Adrenal gland (tissue), 19 donors: ENCODE measurements at places on chromosomes 13 and 19. TPM values are rescaled to one million over a fixed set of nuclear protein-coding genes. Genes with fewer than 3 reads are reported as not detected.

- H3K4me3 ChIP-seq = no peak overlapping the region
- H3K27me3 ChIP-seq = no peaks in the 10 kb centered on the region
- H3K27ac ChIP-seq = no peak overlapping the region
- no peak for DNase-seq
Measured at GRCh38 chr13:111911754-111912452, 155.0 kb upstream of the SOX1 start.

The MYH14 gene
- 2.6 TPM for total RNA-seq

- H3K4me3 ChIP-seq = no peak overlapping the region
- no peak overlapping the region for H3K27ac ChIP-seq
- no peaks in the 10 kb centered on the region for H3K27me3 ChIP-seq
- no peaks in the 10 kb centered on the region for H3K36me3 ChIP-seq
Measured at GRCh38 chr13:91142572-91142971, 204.9 kb upstream of the MIR17HG start.

DNA sequence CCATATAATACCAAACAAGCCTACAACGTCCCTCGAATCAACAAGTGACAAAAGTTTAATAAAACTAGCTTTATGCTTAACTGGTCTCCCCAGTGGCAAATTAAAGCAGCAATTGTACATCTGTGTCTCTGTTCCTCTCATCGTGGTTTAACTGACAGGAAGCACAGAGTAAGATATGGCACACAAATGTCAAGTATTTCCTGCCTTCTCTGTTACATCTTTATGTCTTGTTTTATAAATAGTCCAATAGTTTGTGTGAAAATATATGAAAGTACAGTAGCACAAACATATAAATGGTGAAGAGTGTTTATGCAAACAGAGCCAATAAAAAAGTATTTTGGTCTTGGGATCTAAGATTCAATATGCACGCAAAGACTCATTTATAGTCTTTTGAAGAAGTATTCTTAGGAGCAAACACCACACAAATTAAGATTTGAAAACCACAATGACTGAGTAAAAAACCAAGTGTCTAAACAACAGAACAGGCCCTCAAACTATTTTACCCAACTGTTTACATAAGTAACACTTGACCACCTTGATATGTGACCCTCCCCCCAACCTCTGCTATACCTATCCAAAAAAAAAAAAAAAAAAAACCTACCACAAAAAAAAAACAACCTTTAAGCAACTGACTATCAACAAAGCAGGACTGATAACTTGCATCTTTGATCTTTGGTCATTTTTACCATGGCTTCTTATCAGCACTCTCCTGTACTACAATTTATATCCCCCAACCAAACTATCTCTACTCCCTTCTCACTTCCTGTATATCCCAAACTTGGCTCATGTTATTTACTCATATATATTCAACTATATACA, 14.0 kb downstream of the ELF1 start:
- no peaks in the 10 kb centered on the region for H3K27me3 ChIP-seq
- peaks cover 37% of the 10 kb centered on the region for H3K4me1 ChIP-seq
- DNase-seq = no peak
- H3K36me3 ChIP-seq = no peaks in the 10 kb centered on the region
- H3K27ac ChIP-seq = no peak overlapping the region

DNA sequence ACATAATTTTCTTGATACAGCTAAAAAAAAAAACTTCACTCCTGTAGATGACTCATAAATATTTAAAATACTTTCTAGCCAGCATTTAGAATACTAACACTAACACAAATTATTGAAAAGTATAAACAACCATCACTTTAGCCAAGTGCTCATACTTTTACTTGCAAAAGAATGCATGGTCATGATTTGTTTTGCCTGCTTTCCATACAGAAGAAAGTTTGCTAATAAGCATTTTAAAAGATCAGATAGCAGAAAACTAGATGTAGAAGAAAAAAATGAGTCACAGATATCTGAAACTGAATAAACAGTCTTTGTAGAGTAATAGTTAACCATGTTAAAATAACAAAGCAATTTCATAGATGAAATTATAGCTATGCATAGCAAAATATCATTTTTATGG, 2280.4 kb upstream of the PCDH20 start:
- H3K27ac ChIP-seq = no peak overlapping the region
- DNase-seq = no peak
- H3K4me3 ChIP-seq = no peak overlapping the region
- H3K4me1 ChIP-seq = no peaks in the 10 kb centered on the region
- H3K36me3 ChIP-seq = no peaks in the 10 kb centered on the region

- DNase-seq = peak; percentile 59
- no peaks in the 10 kb centered on the region for H3K27me3 ChIP-seq
- no peaks in the 10 kb centered on the region for H3K36me3 ChIP-seq
- H3K4me3 ChIP-seq = no peak overlapping the region
- no peak overlapping the region for H3K27ac ChIP-seq
- peaks cover 31% of the 10 kb centered on the region for H3K4me1 ChIP-seq
Measured at GRCh38 chr19:48878196-48879024, 6.2 kb downstream of the PPP1R15A start.

DNA sequence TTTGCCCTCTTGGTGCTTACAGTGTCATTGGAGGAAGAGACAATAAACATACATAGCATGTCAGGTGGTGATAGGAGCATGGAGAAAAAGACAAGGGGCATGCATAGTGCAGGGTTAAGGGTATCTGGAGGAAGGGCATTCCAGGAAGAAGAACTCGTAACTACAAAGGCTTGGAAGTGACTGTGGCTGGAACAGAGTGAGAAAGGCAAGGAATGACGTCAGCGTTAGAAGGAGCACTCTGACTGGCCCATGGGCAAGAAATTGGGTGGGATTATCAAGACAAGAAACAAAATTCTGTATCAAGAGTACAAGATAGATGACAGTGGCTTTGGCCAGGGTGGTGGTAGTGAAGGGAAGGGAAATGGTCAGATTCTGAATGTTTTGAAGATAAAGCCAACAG, 11.2 kb downstream of the SMIM17 start:
- H3K36me3 ChIP-seq = no peaks in the 10 kb centered on the region
- no peak overlapping the region for H3K27ac ChIP-seq
- no peaks in the 10 kb centered on the region for H3K4me1 ChIP-seq
- DNase-seq = no peak
- H3K4me3 ChIP-seq = no peak overlapping the region
- no peaks in the 10 kb centered on the region for H3K27me3 ChIP-seq

GRCh38 chr13:27199696-27200095, 28.1 kb upstream of the USP12 start:
- H3K4me1 ChIP-seq = no peaks in the 10 kb centered on the region
- no peak for DNase-seq

DNA sequence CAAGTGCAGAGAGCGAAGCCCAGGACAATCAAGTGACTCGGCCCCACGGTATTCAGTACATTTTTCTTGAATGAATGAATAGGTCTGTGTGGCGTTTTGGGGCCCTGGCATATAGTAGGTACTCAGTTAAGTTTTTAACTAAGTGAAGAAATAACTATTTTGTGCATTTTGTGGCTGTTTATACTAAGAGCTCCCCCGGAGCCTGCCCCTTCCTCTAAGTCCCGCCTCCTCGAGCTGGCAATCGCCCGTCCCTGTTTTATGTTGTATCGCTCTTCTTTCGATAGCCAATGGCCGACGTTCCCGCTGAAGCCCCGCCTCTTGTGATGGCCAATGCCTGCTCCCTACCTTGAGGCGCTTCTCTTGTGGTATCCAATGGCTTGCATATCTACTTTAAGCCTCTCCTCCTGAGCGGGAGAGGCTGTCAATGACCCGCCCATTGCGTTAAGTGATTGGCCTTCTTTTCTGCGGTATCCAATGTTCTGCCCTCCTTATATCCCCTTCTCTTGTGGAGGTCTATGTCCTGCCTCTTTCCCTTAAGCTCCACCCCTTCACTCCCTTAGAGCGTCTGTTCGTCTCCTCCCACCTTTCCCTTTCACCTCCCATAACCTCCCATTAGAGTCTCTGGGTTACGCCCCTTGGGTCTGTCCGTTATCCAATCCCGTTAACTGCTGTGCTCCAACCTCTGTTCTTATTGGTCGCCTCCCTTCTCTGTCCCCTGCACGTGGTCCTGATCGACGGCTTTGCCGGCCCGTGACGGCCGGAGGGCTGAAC, 509 bp upstream of the HDGFL2 start:
- H3K4me3 ChIP-seq = peak overlapping the region; percentile 23
- H3K36me3 ChIP-seq = peaks cover 9% of the 10 kb centered on the region
- H3K4me1 ChIP-seq = peaks cover 16% of the 10 kb centered on the region
- peak; percentile 99 for DNase-seq
- peak overlapping the region; percentile 50 for H3K27ac ChIP-seq
- no peaks in the 10 kb centered on the region for H3K27me3 ChIP-seq

GRCh38 chr13:46303742-46304385, 83.2 kb downstream of the RUBCNL start:
- no peak overlapping the region for H3K27ac ChIP-seq
- no peak for DNase-seq

- no peaks in the 10 kb centered on the region for H3K36me3 ChIP-seq
- H3K4me1 ChIP-seq = no peaks in the 10 kb centered on the region
- no peak overlapping the region for H3K4me3 ChIP-seq
- no peak overlapping the region for H3K27ac ChIP-seq
Measured at GRCh38 chr13:36601186-36601585, 72.6 kb upstream of the SERTM1 start.

- no peak overlapping the region for H3K4me3 ChIP-seq
- H3K4me1 ChIP-seq = no peaks in the 10 kb centered on the region
- no peaks in the 10 kb centered on the region for H3K27me3 ChIP-seq
Measured at GRCh38 chr13:45700971-45701900, 884 bp upstream of the CBY2 start.

The SPIB gene
- total RNA-seq = 0.29 TPM

DNA sequence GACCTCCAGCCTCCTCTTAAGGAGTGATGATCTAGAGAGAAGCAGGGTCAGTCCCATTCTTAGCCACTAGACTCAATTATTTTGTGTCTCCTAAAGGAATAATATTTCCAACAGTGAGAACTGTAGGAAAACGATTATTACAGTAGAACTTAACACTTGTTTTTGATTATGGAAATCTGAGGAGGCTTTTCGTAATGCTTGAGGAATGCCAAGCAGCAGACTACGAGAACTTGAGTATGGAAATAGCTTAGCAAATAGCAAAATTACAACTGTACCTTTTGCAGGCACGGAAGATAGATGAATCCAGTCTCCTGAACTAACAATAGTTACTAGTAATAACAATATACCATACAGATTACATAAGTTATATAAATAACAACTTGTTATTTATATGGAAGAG, 12.2 kb downstream of the BRD4 start:
- no peak for DNase-seq
- H3K4me3 ChIP-seq = no peak overlapping the region
- no peaks in the 10 kb centered on the region for H3K27me3 ChIP-seq
- peaks cover 95% of the 10 kb centered on the region for H3K4me1 ChIP-seq
- H3K27ac ChIP-seq = no peak overlapping the region
- no peaks in the 10 kb centered on the region for H3K36me3 ChIP-seq

The ATP4B gene
- total RNA-seq = not detected

The S1PR5 gene
- total RNA-seq = 0.18 TPM

DNA sequence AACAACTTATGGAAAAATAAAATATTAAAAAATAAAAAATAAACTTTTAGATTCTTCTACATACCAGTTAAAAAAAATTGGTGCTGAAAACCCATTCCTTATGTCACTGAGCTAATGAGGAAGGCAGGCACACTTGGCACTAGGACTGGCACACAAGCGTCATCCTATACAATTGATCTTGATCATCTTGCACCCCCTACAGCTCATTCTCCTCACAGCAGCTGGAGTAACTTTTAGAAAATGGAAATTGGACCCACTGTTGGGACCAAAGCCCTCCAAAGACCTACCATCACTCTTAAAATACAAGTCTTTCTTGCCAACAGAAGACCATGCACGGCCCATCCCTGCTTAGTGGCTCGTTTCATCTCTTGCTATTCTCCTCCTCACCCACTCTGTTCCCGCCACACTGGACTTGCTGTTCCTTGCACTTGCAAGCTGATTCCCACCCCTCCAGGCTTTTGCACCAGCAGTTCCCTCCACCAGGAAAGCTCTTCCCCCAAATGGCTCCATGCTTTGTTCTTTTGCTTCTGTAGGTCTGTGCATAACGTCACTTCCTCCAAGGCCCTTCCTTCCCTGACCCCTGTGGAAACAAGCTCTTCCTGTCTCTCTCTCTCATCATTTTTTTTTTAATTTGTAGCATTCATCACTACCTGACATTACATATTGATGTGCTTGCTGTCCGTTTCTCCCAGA, 11.6 kb downstream of the CTU1 start:
- no peak for DNase-seq
- no peak overlapping the region for H3K4me3 ChIP-seq
- peaks cover 4% of the 10 kb centered on the region for H3K4me1 ChIP-seq
- no peaks in the 10 kb centered on the region for H3K36me3 ChIP-seq
- H3K27ac ChIP-seq = no peak overlapping the region
- H3K27me3 ChIP-seq = no peaks in the 10 kb centered on the region

- H3K36me3 ChIP-seq = peaks cover 62% of the 10 kb centered on the region
- H3K4me3 ChIP-seq = no peak overlapping the region
- H3K27me3 ChIP-seq = no peaks in the 10 kb centered on the region
Measured at GRCh38 chr19:14411938-14412245, 7.2 kb downstream of the DDX39A start.

The CEACAM19 gene
- total RNA-seq = 3.1 TPM

- no peak for DNase-seq
- no peaks in the 10 kb centered on the region for H3K4me1 ChIP-seq
- no peak overlapping the region for H3K4me3 ChIP-seq
- H3K27me3 ChIP-seq = no peaks in the 10 kb centered on the region
- no peak overlapping the region for H3K27ac ChIP-seq
Measured at GRCh38 chr13:112240076-112240475, 136.1 kb upstream of the SPACA7 start.

- no peaks in the 10 kb centered on the region for H3K27me3 ChIP-seq
- H3K4me3 ChIP-seq = no peak overlapping the region
- H3K4me1 ChIP-seq = no peaks in the 10 kb centered on the region
- H3K36me3 ChIP-seq = no peaks in the 10 kb centered on the region
- no peak for DNase-seq
Measured at GRCh38 chr13:31057403-31058033, 104.2 kb downstream of the HSPH1 start.

GRCh38 chr13:89862691-89863036, 1484.8 kb upstream of the MIR17HG start:
- DNase-seq = no peak
- H3K4me1 ChIP-seq = no peaks in the 10 kb centered on the region
- no peaks in the 10 kb centered on the region for H3K27me3 ChIP-seq
- no peak overlapping the region for H3K4me3 ChIP-seq
- no peak overlapping the region for H3K27ac ChIP-seq
